Tibial artery (tissue), 4 donors: ENCODE measurements at places on chromosomes 6 and 20.
A peak's percentile ranks its signal among the peaks of the same experiment; 100 is the strongest.

GRCh38 chr20:63596423-63596822 is 22.4 kb upstream of the HELZ2 start:
- H3K4me3 ChIP-seq, result no peak overlapping the region
- peaks cover 93% of the 10 kb centered on the region for H3K36me3 ChIP-seq
- no peaks in the 10 kb centered on the region for H3K27me3 ChIP-seq
- no peak for DNase-seq
- H3K27ac ChIP-seq, result no peak overlapping the region

DNA sequence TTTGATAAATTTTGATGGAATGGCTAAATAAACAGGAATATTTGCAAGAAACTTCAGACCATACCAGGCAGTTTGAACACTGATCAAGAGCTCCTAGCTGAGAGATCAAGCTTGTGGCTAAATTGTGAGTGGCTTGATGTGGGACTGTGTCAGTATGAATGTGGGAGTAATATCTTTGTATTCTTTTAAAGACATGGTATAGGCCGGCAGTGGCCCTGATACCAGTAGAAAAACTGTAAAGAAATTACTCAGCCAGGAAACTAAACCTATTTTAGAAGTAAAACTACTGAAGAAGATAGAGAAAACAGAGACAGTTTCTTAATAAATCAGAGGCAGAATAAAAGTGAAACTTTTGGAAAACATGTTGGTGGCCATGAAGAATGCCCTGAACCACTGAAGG is 608.4 kb upstream of the SYNCRIP start:
- H3K27ac ChIP-seq, result no peak overlapping the region
- H3K27me3 ChIP-seq, result no peaks in the 10 kb centered on the region
- H3K4me3 ChIP-seq, result no peak overlapping the region
- no peak for DNase-seq

GRCh38 chr6:32196682-32197616 is 4.5 kb upstream of the GPSM3 start:
- no peaks in the 10 kb centered on the region for H3K36me3 ChIP-seq
- peak; percentile 81 for DNase-seq
- peak overlapping the region; percentile 98 for H3K27ac ChIP-seq
- H3K27me3 ChIP-seq, result peaks cover 15% of the 10 kb centered on the region

DNA sequence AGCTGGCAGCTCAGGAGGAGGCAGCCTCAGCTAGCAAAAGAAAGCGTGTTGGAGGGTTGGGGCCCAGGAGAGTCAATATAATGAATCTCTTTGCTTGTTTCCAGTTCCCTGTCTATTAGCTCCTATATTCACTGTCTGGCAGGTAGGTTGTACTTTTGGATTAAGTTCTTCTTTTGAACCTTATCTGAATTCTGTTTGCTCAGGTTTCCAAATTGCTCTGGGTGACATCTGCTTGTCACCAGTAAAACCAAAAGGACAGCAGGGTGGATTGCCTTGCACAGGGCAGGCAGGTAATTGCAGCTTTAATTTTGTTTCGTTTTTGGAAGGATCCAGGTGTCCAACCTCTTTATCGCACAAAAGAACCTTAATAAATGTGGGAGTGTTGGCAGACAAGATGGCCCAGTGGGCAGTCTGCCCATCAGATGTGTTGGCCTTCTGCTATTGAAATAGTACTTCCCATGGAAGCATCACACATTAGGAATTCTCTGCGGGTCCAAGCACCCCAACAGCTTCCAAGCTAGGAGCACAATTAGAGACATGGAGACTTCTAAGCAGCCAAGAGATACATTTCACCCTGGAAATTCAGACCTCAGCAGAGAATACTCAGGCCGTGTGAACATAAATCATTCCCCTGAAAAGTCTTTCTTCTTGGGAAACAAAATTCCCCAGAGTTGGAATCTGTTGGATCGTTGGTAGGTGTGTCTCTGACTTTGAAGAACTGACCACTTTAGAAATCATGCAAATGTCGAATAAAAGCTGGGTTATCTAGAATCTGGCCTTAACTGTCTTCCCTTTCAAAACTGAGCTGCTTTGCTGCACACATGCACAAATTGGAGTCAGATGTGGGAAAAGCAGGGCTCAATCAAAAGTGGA is 286.9 kb upstream of the BMP2 start:
- H3K27ac ChIP-seq, result no peak overlapping the region
- DNase-seq, result no peak
- H3K4me3 ChIP-seq, result no peak overlapping the region
- no peaks in the 10 kb centered on the region for H3K4me1 ChIP-seq

DNA sequence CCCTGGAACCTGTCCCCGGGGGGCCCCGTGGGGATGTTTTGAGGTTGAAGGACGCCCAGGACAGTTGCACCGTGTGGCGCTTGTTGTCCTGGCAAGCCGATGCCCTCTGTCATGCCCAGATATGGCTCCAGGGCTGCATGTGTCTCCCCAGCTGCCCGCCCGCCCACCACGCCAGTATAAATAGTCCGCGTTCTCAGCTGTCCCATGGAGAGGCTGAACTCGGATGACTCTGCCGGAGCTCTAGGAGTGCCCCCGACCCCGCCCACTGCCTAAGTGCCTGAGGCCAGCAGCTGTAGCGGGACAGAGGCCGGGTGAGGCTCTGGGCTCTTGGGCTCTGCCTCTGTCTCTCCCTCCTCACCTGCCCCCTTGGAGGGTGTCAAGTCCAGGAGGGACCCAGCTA is 83.0 kb upstream of the GATA5 start:
- H3K4me1 ChIP-seq, result no peaks in the 10 kb centered on the region
- no peak for DNase-seq
- peaks cover 7% of the 10 kb centered on the region for H3K27me3 ChIP-seq
- no peak overlapping the region for H3K27ac ChIP-seq
- H3K36me3 ChIP-seq, result no peaks in the 10 kb centered on the region
- H3K4me3 ChIP-seq, result no peak overlapping the region
